Inflammatory macrophage (primary cell): ENCODE measurements at places on chromosomes 2 and 18.

DNA sequence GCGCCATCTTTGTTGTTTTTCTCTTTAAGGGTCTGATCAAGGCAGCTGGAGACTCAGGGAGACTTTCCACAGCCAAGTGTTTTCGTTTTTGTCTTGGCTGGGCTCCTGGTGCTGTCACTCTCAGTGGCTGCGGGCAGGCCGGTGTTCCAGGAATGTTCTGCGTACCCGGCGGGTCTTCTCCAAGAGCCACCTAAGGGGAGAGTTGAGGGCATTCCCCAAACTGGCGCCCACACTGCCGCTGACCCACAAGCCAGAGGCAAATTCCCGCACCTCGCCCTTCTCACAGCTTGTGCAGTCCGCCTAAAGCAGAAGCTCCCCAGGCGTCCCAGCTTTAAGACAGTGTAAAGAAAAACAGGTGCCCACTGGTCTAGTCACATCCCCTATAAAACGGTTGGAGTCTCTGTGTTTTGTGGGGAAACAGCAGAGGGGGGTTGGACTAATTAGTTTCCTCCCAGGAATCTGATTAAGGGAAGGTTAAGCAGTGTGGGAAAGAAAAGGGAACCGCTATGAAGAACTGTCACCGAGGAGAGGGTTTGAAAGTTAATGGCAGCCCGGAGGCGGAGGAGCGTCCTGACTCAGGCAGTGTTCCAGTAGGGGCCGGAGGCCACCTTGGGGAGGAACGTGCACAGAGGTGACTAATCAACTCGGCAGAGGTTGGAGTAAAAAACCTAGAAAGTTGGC lies 224.5 kb downstream of the SLC4A3 start:
- DNase-seq: no peak

DNA sequence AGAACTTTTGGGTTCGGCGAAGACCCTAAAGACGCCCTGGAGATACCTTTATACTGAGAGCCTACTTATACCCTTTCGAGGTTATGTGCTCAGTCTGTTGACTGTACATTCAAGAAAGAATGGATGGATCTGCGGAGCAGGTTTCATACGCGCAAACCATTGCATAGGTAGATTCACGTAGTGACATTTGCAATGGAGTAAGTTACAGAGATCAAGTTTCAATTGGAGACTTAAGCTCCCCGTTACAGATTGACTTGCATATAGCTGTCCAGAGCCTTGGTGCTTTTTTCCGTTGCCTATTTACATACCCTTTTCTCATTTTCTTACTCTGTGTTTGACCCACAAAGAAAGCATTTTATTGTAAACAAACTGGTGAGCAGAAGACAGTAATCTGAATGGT lies 923 bp downstream of the PSMD1 start:
- no peak for DNase-seq

GRCh38 chr2:207516206-207516605 lies 13.6 kb upstream of the CREB1 start:
- DNase-seq: no peak

DNA sequence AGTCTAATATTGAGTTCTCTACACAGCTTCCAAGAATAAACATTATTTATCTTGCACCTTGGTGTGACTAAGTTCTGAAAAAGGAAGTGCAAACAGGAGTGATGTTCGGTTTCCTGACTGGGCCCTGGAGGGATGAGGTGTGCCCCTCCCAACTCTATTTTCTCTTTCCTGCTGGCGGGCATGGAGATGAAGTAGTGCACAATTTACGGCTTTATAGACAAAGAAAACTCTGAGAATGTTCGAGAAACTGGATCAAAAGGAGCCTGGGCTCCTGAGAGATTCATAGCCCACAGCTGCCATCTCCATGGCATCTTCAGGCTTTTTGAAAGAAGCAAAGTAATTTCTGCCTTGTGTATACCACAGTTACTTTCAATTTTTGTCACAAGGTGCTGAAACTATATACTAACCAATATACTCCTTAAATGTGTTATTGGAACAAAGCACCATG lies 22.3 kb downstream of the LRATD1 start:
- DNase-seq: no peak

DNA sequence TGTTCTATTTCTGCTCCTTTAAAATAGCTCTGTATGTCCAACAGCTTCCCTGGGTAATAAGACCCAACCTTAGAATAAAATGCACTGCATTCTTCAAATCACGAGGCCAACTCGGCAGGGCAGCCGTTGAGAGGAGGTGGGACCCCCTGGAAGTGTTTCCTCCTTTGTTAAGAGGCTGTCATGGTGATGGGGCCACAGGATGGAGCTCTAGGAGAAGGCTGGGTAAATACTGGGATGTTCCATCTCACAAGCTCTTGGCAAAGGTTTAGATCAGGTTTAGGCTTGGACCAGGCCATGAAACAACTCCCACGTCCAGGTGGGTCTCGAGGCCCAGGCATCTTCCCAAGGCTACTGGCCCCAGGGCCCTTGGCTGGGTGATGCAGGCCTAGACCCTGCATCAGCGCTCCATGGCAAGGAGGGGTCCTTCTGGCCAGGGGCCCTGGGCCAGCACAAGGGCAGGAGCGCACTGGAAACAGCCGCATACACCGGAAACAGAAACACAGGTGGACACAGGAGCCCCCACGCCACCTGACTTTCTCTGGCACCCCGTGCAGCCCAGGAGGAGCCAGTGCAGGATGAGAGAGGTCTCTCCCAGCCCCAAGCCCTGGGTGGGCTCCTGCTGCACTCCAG lies 38.8 kb upstream of the OTOS start:
- DNase-seq: no peak

DNA sequence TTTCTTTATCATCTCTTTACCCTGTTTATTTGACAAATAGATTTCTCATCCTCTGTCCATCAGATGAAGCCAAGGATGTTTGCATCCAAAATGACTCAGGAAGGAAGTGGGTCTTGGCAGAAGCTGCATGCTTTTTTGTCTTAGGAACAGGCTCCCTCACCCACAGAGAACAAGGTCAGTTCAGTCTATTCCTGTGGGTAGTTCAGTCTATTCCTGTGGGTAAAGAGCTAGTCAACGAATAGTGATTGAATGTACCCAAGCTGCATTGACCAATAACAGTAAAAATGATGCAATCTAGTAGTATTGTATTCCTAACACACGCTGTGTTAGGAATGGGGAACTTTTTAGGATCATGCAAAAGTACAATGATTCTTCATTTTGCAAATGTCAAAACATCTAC lies 290.8 kb upstream of the TANK start:
- peak; percentile 9 for DNase-seq

- no peak for DNase-seq
Measured at GRCh38 chr2:177597759-177598158, 205.2 kb downstream of the AGPS start.

DNA sequence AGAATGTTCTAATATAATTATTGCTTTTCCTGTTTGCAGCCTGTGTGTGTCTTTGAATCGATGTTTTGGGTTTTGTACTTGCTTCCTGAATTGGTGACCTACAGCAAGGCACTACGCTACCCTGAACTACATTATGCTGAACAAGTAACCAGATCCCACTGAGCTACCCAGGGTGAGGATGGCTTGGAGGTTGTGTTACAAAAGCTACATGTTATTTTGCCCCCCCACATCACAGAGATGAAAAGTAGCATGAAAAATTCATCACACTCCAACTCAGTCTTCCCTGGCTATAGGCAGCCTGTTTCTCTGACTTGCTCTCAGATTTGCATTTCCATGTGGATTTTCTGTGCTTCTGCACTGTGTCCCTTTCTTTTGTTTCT lies 162.1 kb downstream of the LDLRAD4 start:
- no peak for DNase-seq

GRCh38 chr2:177165721-177166711 lies 46.6 kb upstream of the HNRNPA3 start:
- DNase-seq: peak; percentile 62

GRCh38 chr2:11873356-11874154 lies 127.1 kb downstream of the LPIN1 start:
- peak; percentile 65 for DNase-seq

DNA sequence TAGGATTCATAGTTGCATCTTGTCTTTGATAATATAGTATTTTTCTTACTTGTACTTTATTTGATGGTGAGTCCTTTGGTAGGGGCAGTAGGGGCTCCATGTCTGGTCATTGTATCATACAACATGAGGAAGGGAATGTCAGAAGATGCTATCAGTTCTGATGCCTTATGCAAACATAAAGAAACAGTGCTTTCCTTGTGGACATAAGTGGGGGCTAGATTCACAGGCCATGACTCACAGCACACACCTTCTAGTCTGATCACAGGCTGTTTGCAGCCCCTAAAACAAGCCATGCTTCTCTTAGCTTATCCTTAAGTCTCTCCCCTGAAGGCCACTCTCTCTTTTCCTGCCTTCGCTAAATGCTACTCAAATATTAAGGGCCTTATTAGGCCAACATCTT lies 10.7 kb upstream of the SLC14A1 start:
- no peak for DNase-seq

DNA sequence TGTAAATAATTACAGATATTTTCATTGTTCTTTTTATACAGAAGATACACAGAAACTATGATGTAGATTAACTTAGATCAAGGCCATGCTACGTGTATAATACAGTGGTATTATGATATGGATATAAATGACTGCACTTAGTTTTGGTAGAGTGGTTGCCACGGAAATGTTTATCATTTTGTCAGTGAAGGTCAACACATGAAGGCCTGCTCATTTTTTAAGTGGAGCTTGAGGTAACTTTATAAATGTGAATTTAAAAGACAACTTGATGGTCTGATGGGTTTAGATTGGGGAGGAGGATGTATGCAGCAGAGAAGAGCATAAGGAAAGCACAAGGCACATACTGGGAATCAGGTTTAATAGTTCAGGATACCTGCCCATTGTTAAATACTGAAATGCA lies 14.4 kb upstream of the BBS5 start:
- no peak for DNase-seq

DNA sequence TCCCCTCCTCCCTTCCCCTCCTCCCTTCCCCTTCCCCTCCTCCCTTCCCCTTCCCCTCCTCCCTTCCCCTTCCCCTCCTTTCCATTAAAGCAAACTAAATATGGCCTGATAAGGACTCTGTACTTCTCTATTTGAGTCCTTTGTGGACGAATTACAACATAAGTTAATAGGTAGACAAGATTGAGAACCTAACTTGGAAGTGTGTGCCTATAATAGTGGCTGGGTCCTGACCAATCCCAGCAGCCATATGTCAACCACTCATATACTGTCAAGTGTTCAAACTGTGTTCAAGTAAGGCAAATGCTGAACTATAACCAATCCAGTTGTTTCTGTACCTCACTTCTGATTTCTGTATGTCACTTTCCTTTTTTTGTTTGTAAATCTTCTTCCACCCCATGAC lies 97.1 kb upstream of the RBMS1 start:
- DNase-seq: peak; percentile 22

DNA sequence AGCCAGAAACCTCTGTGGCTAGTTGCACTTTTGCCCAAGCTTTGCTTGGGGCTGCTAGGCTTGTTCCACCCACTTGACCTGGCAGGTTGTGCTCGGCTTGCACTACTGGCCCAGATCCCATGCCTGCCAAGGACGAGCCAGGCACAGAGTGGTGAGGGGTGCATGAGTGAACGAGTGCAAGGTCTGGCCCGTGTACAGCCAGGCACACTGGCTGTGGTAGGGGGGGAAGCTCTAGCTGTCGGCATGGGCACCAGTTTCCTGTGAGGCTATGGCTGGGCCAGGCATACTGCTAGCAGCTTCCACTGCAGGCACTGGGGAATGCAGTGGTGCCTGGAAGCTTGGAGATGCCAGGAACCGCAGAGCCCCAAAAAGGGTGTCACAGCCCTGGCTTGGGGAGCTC lies 210.4 kb downstream of the AKAIN1 start:
- no peak for DNase-seq

- no peak for DNase-seq
Measured at GRCh38 chr18:52936931-52937330, 596.9 kb downstream of the DCC start.

DNA sequence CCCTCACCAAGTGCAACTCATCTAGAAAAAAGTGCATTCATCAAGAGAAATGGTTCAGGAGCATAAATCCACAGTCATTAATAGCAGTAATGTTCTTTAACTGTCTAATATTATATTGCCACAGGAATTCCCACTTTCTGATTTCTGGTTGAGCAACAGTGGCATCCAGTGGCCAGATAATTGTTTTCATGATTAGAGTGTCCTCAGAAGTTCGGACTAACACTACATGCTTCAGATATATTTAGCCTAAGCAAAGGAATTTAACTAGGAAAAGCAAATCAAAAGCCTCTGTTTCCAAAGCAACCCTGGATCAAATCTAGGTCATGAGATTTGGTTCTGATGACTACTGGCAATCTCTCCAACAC lies 9.8 kb upstream of the ERBB4 start:
- DNase-seq: no peak

DNA sequence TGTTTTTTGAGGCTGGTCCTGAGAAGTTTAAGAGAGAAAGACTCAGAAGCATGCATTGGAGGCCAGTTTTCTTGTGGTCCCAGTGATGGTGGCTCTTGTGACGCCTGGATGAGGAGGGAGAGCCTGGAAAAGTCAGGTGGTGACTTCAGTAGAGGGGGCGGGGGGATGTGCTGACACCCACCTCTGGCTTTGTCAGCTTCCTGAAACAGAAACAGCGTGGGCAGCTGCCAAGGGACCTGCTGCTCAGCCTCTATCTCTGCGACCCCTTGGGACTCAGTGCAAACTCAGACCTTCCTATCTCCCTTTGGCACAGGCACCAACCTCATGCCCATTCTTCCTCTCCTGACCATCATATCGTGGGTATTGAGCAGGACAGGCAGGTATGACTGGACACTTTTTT lies 6.4 kb downstream of the TGFBRAP1 start:
- peak; percentile 52 for DNase-seq

DNA sequence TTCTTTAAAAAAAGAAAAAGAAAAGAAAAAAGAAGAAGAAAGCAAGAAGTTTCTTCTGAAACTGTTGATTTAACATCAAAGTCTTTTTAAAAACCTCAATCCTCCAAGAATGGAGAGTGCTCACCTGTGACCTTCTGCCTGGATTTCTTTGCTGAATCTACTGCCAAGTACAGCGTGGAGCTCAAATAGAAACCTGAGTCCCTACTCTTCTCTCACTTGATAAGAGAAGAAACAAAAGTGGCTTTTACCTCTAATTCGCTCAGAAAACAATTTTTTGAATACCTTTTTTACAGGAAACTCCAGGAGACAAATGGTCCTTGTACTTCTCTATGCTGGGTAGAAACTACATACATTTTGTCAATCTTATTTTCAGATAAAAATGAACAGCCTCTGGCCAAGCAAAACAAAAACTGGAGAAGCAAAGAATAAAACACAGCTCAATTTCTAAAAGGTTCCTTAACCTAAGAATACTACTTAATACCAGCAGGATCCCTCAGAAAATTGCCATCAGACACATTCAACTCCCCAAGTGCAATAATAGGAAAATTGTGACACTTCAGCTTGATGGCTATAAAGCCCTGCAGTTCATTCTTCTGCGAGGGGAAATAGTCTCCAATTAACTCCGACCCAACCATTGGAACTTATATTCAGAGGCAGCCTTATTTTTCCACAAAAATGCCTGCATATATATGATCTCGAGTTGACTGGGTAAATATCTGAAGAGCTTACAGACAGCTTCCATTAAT lies 85.8 kb downstream of the GRB14 start:
- DNase-seq: no peak

GRCh38 chr2:51888120-51888519 lies 856.2 kb upstream of the NRXN1 start:
- DNase-seq: no peak
